ENCODE measurements at places on chromosomes 5 and 9.

DNA sequence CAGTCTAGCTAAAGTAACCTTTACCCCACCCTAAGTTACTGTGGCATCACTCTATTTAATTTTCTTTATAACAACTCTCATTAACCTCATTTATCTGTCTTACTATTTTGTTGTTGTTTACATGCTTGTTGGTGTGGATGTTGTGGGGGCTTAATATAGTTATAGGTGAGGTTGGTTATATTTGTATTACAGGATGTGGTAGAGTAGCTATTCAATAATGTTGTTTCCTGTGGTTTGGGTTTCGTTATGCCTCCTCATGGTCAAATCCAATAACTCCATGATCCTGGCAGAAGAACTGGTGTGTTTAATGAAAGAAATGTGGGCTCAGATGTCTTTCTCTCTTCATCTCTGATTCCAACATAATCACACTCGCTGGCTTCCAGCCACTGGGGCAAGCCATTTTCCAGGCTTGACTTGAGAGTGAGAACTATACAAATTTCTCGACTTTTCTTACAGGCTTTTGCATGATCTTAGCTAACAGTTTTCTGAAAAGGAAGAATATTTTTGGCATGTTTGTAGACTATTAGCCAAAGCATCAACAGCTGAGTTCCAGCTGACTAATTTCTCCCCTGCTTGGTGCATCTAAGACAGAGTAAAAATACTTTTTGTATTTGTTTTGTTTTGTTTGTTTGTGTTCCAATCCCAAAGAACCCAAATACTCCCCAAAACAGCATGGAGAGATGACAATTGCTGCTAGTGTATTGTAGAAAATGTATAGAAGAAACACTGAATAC, 303.7 kb upstream of the PAPPA start:
- DNase-seq = no peak

DNA sequence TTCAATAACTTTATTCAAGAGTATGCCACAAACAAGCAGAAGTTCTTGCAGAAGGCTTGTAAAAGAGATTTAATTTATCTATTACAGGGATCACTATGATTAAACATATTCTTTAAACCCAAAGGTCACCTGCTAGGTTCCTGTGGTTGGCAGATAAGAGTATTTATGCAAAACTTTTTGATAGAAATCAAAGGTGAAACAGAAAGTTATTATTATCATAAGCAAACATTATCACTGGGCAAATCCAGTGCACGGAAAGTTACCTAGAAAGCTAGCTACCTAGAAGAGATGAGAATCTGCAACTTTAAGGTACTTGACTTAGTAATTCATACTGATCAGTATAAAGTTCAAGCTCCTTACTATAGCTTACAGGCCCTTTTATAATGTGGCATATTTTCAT, 3.2 kb downstream of the STARD4 start:
- no peak for DNase-seq

DNA sequence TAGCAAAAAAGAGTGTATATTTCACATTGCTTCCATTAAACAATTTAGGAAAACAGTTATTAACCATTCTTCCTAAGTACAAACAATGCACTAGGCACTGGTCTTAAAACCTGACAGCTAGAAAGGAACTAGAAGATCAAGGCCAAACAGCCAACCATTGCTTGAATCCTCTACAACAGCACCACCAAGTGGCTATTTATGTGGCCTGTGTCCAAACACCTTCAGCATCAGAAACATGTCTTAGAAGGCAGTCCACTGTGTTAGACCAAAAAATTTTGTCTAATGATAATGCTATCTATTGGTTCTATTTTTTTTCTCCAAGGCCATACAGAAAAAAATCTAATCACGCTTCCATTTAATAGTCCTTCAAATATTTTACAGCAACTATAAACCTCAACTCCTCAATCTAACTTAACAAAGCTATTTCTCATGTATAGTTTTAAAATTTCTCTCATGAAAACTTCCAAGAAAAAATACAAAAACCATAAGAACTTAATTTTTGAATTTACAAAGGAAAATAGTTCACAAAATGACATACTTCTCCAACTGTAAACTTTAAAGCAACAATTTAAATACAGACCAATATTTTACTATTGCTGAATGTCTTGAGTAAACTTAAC, 36.1 kb downstream of the CAAP1 start:
- DNase-seq = peak; percentile 37

- DNase-seq = no peak
Measured at GRCh38 chr5:108793207-108793606, 45.5 kb downstream of the FER start.

- DNase-seq = no peak
Measured at GRCh38 chr9:14358523-14358922, 44.6 kb upstream of the NFIB start.

DNA sequence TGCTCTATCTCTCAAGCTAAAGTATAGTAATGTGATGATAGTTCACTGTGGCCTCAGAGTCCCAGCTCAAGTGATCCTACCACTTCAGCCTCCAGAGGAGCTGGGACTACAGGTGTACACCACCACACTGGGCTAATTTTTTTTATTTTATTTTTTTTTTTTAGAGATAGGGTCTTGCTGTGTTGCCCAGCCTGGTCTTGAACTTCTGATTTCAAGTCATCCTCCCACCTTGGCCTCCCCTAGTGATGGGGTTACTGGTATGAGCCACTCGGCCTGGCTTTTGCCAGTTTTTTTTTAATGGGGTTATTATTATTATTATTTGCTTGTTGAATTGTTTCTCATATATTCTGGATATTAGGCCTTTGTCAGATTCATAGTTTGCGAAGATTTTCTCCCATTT, 13.2 kb downstream of the FAF2 start:
- DNase-seq = no peak

- DNase-seq = no peak
Measured at GRCh38 chr9:113219186-113219936, 1.7 kb downstream of the FKBP15 start.

DNA sequence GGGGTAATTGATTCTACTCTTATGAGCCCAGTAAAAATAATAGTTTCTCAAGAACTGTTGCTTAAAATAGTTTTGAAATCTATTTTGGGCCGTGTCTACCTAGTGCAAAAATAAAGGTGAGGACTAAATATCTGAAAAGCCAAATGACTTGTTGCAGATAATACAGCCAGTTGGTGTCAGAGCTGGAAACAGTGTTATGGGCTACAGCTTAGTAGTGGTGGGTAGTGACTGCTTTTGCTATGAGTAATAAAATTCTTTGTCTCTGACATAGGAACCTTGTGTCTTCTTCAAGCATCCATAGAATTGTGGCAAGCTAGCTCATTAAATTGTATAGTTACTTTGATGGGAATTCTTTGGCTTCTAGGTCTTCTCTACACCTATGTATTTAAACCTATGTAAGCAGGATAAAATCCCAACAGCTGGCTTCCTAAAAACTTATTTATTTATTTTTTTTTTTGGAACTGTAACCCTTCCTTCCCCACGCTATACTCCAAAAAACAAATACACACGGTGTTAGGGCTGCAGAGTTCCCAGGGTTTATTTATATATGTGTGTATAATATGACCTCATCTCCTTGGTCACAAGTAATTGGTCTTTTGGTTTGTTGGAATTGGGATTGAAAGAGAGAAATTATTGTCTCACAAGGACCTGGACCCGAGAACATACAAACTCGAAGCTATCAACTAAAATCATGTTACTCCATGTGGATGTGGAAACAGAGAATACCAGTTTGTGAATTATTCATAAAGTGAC, 138.0 kb downstream of the NUDT12 start:
- DNase-seq = peak; percentile 15

- DNase-seq = no peak
Measured at GRCh38 chr5:113989278-113989912, 372.5 kb upstream of the KCNN2 start.

DNA sequence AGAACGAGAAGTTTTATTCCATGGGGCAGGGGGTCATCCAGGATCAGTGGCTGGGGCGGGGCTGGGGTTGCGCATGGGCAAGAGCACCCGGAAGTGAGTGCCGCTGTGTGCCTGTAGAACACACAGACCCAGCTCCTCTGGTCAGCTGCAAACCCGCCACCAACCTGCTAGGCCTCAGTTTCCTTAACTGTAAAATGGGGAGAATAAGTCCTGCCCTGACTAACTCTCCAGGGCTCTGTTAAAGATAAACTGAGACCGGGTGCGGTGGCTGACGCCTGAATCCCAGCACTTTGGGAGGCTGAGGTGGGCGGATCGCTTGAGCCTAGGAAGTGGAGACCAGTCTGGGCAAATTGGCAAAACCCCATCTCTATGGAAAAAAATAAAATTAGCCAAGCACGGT, 152.2 kb downstream of the GABBR2 start:
- no peak for DNase-seq

Measured in HFF-Myc (cell line).